ENCODE measurements at places on chromosomes 7 and 10. TPM values are rescaled to one million over a fixed set of nuclear protein-coding genes. Genes with fewer than 3 reads are reported as not detected.
A peak's percentile ranks its signal among the peaks of the same experiment; 100 is the strongest.

Gene ZNF467
- 14.2 TPM for total RNA-seq

Gene FIGNL1
- total RNA-seq = 4.9 TPM

Gene DGKB
- 0.89 TPM for total RNA-seq

Gene RAB18
- 35.7 TPM for total RNA-seq

Gene LRRD1
- total RNA-seq = not detected

Gene MDFIC
- 7.0 TPM for total RNA-seq

Gene ELN
- total RNA-seq = 75.4 TPM

Gene AFAP1L2
- 12.7 TPM for total RNA-seq

DNA sequence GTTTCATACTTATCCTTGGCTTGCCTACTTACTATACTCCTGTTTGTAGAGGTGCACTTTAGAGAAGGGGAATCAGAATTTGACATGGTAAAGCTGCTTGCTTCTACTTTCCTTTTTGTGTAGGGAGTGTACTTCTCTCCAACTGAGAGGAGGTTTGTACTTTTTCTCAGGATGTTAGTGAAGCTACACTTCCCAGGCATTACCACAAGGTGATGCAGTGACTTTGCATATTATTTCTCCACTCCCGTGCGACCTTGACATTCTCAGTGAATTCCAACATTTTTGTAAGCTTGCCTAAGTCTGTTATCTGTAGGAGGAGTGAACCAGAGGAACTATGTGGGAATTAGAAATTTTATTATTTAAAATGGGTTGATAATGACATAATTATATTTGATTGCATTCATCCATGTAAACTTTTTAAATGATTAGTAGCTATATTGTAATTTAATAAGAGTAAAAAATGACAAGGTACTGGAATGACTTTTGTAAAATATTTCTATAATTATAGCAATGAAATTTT, 5.2 kb downstream of the TAX1BP1 start:
- no peak for DNase-seq

DNA sequence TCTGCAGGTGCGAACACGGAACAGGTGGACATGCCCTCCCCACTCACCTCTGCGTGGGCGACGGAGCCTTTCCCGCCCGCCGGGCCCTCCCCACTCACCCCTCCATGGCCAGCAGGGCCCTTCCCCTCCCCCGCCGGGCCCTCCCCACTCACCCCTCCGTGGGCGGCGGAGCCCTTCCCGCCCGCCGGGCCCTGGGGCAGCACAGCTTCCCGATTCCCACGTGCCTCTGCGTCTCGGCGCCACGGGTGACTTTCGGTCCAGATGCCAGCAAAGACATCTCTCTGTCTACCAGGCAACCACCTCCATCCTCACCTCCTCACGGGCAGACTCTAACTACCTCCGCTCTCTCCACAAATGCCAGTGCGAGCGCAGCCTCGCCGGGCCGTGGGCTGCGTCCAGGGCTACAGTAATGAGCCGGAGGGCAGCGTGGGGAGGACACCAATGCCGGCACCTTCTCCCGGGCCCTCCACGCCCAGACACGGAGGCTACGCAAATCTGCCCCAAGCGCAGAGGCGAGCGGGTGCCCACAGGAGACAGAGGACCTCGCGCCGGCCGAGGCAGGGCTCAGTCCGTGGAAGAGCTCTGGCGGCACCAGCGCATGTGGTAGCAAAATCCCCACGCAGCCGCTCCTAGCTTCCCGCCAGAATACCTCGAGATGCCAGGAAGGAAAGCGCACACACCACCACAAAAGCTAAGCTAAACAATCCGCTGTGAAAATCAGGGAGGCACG, 21.8 kb downstream of the GPER1 start:
- no peak for DNase-seq

- DNase-seq = no peak
Observed at GRCh38 chr7:140334341-140335057, 63.8 kb downstream of the SLC37A3 start.

- no peak for DNase-seq
Observed at GRCh38 chr7:69714886-69715576, 116.8 kb downstream of the AUTS2 start.

- no peak for DNase-seq
Observed at GRCh38 chr10:78404296-78404695, 370.6 kb downstream of the RPS24 start.

- DNase-seq = no peak
Observed at GRCh38 chr10:71705582-71705981, 14.0 kb downstream of the C10orf105 start.

- no peak for DNase-seq
Observed at GRCh38 chr7:94426980-94427875, 32.5 kb downstream of the COL1A2 start.

- no peak for DNase-seq
Observed at GRCh38 chr10:95392217-95392584, 101.4 kb upstream of the PDLIM1 start.

- no peak for DNase-seq
Observed at GRCh38 chr7:30817371-30817767, 46.2 kb downstream of the MINDY4 start.

DNA sequence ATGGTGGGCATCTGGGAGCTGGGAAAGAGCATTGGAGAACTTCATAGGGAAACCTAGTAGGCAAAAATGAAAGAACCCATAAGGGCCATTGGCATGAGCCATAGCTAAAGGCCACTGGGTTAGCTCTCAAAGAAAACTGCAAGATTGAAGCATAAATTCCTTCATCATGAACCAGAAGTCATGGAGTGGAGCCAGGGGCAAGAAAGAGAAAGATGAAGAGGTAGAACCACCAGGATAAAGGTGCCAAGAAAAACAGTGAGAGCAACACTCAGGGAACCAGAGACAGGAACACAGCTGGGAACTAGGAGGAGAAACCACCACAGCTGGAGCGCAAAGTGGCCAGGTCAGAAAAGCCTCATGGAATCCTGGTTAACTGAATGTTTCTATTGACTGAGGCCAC, 11.5 kb upstream of the SGMS1 start:
- no peak for DNase-seq

- DNase-seq = no peak
Observed at GRCh38 chr7:71298378-71298777, 166.4 kb downstream of the GALNT17 start.

DNA sequence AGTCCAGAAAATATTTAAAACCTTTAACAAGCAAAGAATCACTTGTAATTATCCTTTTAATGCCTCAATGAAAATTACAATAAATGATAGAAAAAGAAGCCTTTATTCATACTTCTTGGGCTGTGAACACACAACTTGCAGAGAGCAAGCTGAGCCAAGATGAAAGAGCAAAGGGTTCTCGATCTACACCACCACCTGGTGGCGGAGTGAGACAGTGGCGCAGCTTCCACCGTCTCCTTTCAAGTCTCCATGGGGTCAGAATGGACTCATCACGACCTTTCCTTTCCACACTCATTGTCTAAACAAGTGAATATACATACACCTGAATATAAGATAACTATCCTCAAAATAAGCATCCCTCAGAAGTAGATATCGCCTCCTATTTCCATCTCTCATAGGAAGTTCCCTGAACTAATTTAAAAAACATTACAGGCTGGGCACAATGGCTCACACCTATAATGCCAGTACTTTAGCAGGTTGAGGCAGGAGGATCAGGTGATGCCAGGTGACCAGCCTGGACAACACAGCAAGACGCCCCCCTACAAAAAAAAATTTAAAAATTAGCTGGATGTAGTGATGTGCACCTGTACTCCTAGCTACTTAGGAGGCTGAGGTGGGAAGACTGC, 40.7 kb downstream of the ATE1 start:
- DNase-seq = peak; percentile 86

DNA sequence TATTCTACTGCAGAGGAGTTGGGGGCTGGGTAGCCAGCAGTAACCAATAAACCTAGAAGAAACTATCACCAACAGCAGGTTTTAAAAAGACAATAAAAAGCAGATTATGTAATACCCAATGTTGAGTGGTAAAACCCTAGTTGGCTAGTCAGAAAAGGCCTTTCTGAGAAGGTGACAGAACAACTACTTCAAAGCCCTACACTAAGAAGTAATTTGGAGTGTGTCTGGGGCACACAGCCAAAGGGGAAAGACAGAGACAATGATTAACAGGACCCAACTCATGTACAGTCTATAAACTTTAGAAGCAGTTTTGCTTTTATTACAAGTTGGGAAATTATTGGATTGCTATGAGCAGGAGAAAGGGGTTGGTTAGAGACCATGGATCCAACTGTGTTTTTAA, 77.2 kb upstream of the TMEM106B start:
- no peak for DNase-seq
